Stimulated activated CD4-positive, alpha-beta T cell treated with anti-CD3 and anti-CD28 coated beads, Interleukin-1b, Interleukin-23, amount 100 ng/mL, for 1 hour (primary cell): ENCODE measurements at places on chromosomes 6 and 20.

DNA sequence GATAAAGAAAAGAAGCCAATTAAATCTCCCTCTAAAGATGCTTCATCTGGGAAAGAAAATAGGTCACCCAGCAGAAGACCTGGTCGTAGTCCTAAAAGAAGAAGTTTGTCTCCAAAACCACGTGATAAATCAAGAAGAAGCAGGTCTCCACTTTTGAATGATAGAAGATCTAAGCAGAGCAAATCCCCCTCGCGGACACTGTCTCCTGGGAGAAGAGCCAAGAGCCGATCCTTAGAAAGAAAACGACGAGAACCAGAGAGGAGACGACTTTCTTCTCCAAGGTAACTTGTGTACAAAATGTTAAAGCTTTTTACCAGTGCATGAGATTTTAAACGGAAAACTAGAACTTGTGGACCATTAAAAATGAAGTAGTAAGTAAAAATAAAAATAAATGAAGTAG lies 46.5 kb downstream of the FAM217A start:
- no peak for DNase-seq

GRCh38 chr20:5000263-5001173 lies 792 bp downstream of the SLC23A2 start:
- no peak for DNase-seq

DNA sequence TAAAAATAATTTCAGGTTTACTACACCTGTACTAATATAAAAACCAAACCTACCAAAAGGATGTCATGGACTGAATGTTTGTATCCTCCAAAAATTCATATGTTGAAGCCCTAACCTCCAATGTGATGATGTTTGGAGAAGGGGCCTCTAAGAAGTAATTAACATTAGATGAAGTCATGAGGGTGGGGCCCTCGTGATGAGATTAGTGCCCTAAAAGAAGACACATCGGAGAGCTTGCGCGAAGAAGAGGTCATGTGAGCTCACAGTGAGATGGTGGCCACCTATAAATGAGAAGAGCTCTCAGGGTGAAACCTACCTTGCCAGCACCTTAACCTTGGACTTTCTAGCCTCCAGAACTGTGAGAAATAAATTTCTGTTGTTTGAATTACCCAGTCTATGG lies 20.8 kb downstream of the TULP4 start:
- no peak for DNase-seq

DNA sequence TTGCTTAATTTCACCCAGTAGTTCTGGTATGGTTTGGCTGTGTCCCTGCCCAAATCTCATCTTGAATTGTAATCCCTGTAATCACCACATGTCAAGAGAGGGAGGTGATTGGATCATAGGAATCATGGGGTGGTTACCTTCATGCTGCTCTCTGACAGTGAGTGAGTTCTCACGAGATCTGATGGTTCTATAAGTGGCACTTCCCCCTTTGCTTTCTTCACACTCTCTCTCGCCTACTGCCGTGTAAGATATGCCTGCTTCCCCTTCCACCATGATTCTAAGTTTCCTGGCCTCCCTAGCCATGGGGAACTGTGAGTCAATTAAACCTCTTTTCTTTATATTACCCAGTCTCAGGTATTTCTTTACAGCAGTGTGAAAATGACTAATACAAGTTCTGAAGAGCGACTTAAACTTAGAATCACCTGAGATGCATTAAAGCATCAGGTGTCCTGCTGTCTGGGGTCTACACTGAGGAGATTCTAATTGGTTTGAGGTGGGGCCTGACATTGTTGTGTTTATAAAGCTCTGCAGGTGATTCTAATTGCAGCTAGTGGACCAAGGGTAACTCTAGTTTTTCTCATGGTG lies 82.1 kb upstream of the DTNBP1 start:
- DNase-seq, result no peak

- no peak for DNase-seq
These were observed 5.1 kb upstream of the KIAA0408 start for GRCh38 chr6:127464161-127464880.
